ENCODE measurements at places on chromosomes 16 and 17.

DNA sequence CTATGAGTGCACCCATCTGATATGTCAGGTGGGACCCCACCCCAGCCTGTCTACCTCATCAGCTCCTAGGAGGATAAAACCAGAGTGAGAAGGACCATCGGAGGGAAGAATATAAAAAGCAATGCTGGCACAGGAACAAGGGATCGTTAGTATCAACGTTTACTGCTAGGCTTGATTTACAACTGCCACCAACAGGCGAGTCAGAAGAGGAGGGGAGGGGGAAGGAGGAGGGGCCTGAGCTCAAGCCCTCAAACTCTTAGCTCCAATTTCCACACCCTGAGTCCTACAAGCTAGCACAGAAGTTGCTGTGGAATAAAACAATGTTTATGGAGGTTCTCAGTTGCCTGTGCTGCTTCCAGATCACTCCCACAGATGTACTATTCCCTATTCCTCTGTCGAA, 234.5 kb downstream of the C16orf78 start:
- no peak for DNase-seq

GRCh38 chr16:74817851-74818250, 43.2 kb upstream of the FA2H start:
- DNase-seq = no peak

- no peak for DNase-seq
These were observed 10.3 kb upstream of the IRF8 start for GRCh38 chr16:85888405-85889331.

DNA sequence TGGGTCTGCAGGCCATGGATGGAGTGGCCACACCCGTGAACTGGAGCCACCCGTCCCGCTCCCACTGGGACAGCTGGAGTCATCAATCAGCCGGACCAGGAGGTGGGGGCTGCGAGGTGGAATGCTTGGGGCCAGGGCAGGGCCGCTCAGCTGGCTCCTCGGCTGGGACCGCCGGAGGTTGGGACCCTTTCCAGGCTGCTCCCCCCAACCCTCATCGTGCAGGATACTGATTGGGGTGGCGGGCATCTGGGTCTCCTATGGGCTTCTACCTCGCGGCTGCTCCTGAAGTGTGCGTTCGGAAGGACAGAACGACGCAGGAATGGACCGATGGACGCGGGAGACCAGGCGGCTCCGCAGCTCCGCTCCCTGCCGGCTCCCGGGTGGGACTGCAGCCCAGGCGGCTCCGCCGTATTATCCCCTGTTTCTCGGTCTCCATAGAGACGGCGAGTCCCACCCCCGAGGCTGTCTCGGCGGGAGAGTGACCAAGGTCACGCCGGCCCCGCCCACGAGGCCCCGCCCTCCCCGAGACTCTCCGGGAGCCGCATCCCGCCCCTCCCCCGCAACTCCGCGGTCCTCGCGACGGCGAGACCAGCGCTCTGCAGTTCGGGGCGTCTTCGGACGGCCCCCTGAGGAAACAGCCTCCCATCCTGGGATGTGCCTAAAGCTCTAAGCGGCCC, at the start of gene TPPP3:
TSS of gene TPPP3 (minus strand) at position 388 of the 677 bp plus-strand sequence. CDS start 2,387 bp downstream, outside the sequence.
- no peak for DNase-seq

- DNase-seq = peak; percentile 60
These were observed 5.6 kb upstream of the CIITA start for GRCh38 chr16:10871157-10871991.

GRCh38 chr16:12578001-12578400, 225.7 kb downstream of the CPPED1 start:
- DNase-seq = no peak

DNA sequence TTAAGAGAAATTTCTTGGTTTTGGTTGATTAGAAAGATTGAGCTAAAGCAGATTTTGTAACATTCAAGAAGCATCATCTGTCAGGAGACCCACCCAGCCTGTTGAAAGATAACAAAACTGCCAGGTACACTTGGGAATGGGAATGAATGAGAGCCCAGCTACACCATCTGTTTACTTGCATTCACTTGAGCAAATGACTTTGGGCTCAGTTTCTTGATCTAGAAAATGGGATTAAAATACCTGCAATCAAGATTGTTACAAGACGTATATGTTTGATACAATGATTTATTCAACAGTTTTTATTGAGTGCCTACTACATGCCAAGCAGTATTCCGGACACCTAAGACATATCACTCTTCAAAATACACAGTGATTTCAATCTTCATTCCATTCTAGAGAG, 76.3 kb upstream of the HAS3 start:
- no peak for DNase-seq

DNA sequence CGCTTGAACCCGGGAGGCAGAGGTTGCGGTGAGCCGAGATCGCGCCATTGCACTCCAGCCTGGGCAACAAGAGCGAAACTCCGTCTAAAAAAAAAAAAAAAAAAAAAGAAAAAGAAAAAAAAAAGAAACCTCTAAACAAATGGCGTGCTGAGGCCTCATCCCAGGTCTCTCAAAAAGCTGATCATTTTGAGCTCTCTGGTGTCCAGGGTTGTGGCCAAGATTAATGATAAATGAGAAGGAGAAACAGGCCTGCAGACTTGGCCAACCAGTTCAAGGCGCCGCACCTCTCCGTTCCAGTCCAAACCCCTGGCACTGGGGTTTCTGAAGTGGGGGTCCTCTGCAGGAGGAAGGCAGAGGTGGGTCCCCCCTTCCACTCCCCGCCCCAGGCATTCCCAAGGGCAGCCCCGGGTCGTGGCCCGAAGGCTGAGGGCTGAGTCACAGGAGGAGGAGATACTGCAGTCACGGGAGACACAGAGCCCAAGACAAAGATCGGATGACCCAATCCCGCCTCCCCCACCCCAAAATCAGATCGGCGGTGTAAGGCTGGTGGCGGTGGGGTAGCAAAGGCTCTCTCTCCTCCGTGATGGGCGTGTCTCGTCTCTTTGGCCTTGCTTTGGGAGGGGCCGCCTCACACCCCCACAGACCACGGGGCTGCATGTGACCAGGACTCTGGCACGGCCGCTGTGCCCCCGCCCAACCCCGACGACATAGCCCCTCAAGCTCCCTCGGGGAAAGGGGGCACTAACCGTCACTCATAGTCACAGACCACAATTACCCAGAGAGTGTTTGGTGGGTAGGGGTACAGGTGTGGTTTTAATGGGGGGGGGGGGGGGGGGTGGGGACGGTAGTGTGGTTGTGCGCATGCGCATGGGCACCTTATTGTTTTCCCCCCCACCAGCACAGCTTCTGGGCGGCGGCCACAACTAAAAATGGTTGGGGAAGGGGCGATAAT, 1.1 kb downstream of the VAT1 start:
- no peak for DNase-seq

DNA sequence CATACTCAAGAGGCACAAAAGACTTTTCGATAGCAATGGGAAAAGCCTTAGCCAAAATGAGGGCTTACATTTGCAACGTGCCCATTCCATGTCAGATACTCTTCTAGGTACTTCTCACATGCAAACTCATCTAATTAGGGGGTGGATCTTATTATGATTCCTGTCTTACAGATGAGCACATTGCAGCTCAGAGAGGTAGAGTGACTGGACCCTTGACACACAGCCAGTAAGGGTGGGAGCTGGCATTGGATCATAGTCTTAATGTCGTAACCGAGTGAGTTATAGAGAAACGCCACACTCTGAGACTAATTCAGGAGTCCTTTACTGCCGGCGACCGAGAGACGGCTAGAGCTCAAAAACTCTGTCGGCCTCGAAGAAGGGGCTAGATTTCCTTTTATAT, 78.8 kb upstream of the GRIN2A start:
- no peak for DNase-seq

DNA sequence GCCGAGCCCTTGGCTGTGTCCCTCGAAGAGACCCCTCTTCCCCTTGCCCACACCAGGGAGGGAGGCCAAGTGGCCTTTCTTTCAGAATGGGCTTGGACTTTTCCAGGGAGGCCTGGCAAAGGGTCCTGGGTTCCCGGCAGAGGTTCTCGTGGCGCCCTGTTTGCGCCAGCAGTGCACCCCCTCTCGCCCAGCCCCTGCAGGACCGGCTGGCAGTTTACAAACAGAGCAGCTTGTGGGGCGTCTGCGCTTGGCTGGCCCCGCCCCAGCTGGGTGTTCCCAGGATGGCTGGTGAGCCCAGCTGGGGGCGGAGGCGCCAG, 137.8 kb upstream of the CIBAR2 start:
- DNase-seq = no peak

DNA sequence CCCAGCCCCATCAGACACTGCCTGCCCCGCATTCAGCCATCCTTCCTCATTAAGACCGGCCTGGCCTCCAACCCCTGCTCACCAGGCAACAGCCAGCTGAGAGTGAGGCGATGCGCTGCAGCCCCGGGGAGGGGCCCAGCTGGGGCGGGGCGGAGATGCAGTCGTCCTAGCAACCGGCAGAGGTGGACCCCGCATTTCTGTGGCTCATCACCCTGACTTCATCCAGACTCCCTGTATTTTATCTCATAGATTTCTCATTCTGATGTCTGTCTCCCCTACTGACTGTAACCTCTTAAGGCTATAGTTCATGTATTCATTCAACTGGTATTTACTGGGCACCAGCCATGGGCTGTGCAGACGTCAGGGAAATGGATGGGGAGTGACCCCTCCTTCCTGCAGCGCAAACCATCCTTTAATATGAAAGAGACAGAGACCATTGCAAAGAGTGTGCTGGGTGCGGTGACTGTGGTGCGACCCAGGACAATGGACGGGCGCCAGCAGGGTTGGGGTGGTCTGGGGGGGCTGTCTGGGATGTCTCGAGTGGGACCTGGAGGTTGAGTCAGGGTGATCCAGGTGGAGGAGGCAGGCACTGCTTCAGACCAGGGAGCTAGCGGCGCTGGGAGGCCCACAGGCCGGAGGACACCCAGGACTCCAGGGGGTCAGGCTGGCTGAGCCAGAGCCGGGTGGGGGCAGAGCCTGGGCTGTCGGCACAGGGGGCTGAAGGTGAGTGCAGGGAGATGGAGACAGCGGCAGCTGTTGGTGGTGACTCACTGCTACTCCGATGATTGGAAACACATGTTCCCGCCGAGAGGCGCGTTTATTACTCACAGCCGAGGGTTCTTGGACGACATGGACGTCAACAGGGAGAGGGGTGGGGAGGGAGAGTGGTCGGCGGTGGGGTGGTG, 10.5 kb upstream of the TIMP2 start:
- DNase-seq = peak; percentile 90

DNA sequence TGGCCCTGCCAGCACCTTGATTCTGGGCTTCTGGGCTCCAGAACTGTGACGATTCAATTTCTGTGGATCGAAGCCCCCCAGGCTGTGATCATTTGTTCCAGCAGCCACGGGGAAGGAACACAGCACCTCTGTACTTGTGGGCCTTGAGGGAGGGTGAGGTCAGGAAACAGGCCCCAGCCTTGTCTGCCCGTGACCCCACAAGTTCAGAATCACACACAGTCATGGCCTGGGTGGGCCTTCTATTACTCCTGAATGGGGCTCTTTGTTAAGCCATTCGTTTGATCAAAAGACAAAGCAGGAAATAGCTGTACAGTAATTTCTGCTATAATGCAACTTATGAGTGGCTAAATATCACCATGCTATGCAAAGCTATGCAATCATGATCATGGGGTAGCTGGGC, 10.1 kb downstream of the ST6GALNAC2 start:
- DNase-seq = no peak

DNA sequence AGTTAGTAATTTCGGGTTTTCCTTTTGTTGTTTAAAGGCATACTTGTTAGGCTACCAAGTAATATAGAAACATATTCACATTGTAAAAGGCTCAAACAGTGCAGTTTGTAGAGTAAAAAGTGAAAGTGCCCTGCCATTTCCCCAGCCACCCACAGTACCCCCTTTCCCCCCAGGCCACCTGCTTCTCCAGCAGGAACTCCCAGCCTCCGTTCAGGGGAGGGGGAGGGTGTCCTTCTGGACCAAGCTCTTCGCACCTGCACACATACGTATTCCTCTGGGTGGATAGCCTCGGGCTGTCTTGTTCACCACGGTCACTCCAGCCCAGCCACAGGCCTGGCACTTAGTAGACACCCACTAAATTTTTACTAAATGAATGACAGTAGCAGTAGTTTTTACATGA, 144.5 kb downstream of the CLEC16A start:
- DNase-seq = no peak

- DNase-seq = no peak
These were observed 1.7 kb downstream of the ZNF267 start for GRCh38 chr16:31875112-31875803.

DNA sequence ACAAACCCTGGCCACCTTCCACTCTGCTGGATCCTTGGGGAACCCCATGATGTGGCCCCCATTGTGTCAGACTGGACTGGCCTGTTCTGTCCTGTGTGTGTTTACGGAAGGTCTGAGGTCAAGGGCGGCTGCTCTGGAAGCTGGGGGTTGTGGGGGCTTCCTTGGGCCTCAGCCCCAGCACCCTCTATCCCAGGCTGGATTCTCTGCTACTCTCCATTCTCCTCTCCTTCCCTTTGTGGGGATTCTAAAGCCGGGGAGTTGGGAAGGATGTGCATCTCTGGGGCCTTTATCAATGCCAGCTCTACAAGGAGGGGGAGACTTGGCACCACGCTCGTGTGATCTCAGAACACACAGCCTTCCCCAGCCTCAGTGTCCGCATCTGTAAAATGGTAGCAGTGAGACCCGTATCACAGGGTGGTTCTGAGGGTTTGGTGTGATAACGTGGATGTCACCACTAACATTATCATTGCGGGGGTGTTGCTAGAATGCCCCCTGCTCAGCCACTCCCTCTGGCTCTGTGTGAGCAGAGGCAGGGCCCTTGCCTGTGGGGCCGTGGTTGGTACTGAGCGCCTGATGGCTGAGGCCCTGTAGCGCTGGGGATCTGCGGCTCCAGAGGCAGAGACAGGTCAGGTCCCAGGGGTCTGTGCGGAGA, 18.1 kb downstream of the ADGRG1 start:
- DNase-seq = no peak

DNA sequence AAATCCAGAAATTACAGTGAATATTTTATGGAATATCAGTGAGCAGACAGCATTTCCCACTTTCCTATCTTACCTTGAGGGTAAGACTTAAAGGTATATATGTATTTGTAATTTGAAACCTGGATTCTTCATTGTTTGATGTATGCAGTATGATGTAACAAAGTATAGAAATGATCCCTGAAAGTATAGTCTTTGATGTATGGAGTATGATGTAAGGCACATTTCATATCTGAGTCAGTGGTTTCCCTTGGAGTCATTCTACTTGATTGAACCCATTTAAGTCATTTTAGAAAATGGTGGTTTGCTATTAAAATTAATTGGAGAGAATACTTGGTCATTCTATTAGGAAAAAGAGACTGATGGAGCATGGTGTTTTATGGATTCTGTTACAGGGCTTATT, 10.1 kb downstream of the AMZ2 start:
- DNase-seq = no peak

DNA sequence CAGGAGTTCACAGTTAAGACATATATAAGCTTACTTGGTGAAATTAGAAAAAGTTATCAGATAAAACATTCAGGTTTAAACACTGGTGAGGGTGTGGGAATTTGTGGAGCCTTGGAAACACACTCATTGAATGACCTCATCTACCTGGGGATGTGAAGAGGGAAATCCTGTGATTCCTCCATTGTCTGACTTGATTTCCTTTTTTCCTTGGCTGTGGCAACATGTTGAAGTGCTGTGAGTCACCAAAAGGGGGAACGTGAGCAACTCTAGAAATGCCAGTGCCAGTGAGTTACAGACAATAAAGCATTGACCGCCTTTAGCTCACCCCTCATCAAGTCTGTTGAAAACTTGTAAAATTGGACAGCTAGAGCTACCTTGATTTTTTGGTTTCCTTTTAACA, 1.8 kb downstream of the HMOX2 start:
- no peak for DNase-seq

GRCh38 chr17:3754458-3755334, 31.0 kb downstream of the HASPIN start:
- DNase-seq = no peak

GRCh38 chr16:11051430-11051829, 107.1 kb downstream of the CLEC16A start:
- no peak for DNase-seq

GRCh38 chr16:74591876-74592650, 14.9 kb downstream of the GLG1 start:
- no peak for DNase-seq

- DNase-seq = no peak
These were observed 39.5 kb downstream of the USP7 start for GRCh38 chr16:8924214-8924613.
